CD4-positive, alpha-beta T cell treated with Interleukin-21 for 1 hour (primary cell): ENCODE measurements at places on chromosomes 13 and 19.

GRCh38 chr13:39803156-39803555 lies 147.7 kb downstream of the COG6 start:
- no peak for DNase-seq

DNA sequence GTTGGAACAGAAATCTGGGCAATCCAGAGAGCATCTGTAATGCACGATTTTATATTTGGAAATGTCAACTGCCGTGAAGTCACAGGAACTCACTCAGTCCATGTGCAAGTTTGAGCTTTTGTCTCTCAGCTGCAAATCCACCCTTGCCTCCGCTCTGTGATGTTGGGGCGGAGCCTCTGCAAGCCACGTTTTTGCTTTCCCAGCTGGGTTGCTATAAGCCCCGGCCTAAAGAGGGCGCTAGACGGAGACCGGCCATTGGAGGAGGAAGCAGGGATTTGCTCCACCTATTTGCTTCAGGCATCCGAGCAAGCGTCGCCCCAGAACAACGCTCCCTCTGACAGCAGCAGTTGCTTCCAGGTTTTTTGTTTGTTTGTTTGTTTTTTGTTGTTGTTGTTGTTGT lies 56.2 kb downstream of the TRPM4 start:
- DNase-seq, result no peak

- no peak for DNase-seq
Observed at GRCh38 chr13:33383724-33384577, 98.4 kb upstream of the STARD13 start.

DNA sequence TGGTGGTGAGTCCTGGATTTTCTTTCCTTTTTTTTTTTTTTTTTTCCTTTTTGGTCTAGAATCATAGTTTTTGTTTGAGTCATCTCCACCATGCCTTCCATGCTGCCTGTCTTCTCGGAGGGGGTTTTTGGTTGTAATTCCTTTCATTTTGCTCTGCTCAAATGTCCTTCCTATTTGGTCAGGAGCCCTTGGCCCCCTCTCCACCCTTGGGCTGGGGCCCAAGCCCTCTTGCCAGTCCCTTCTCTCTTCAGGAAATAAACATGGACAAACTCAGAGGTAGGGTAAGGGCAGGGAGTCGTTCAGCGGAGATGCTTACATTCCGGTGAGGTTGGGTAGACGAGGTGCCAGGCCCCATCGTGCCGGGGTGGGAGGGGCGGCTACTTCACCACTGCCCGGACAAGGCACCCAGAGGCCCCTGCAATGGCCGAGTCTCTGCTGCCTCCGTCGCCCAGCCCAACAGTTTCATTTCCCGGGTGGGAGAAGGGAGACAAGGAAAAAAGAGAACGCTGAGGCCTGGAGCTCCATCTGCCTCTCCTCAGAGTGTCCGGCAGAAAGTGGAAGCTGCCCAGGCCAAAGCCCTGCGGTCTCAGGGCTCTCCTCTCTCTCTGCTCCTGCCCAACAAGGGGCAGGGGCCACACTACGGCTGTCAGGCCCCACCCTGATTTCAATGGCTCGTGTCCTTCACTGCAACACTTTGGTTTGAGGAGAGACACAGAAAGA lies 12.7 kb downstream of the ZNF574 start:
- no peak for DNase-seq

- DNase-seq, result no peak
Observed at GRCh38 chr13:93539914-93540313, 313.3 kb downstream of the GPC6 start.

GRCh38 chr13:113785051-113786010 lies 26.3 kb downstream of the TMEM255B start:
- no peak for DNase-seq

GRCh38 chr13:110944121-110944967 lies 29.5 kb upstream of the ANKRD10 start:
- no peak for DNase-seq

- DNase-seq, result no peak
Observed at GRCh38 chr19:38904581-38905539, 5.1 kb downstream of the NFKBIB start.

- DNase-seq, result no peak
Observed at GRCh38 chr13:50894012-50894411, 15.6 kb upstream of the RNASEH2B start.

- no peak for DNase-seq
Observed at GRCh38 chr13:87810391-87810801, 139.2 kb downstream of the SLITRK5 start.

DNA sequence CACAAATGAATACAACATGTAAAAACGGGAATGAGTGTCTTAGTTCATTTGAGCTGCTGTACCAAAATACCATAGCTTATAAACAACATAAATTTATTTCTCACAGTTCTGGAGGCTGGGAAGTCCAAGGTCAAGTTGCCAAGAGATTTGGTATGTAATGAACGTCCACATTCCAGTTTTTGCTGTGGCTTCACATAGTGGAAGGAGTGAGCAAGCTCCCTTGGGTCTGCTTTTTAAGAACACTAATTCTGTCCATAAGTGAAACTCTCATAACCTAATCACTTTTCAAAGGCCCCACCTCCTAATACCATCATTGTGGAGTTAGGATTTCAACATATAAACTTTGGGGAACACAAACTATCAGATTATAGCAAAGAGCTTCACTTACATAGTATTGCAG lies 1189.6 kb downstream of the PCDH9 start:
- DNase-seq, result no peak

- DNase-seq, result no peak
Observed at GRCh38 chr19:5718037-5718578, 1.8 kb downstream of the LONP1 start.

GRCh38 chr19:45653634-45654033 lies 14.4 kb upstream of the GIPR start:
- DNase-seq, result no peak

- no peak for DNase-seq
Observed at GRCh38 chr13:114099191-114099590, 33.2 kb downstream of the RASA3 start.

DNA sequence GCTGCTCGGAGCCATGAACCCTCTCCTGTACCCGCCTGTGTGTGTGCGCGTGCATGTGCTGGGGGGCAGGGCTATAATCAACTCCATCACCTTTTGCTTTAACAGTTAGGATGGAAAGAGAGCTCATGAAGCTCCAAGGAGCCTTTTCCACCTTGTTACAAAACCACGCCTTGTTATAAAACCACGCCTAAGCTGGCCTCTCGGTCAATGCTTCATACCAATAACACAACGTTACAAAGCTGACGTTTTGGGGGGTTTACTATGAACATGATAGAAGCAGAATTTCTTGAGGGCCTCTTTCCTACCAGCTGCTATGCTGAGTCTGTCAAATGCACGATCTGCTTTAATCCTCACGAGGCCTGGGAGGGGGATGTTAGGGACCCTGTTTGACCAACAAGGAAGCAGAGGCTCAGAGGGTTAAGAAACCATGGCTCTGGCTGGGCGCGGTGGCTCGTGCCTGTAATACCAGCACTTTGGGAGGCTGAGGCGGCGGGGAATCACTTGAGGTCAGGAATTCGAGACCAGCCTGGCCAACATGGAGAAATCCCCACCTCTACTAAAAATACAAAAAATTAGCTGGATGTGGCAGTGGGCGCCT lies 11.9 kb downstream of the CAPS start:
- DNase-seq, result no peak

- DNase-seq, result no peak
Observed at GRCh38 chr19:48455908-48456562, 661 bp downstream of the KCNJ14 start.

DNA sequence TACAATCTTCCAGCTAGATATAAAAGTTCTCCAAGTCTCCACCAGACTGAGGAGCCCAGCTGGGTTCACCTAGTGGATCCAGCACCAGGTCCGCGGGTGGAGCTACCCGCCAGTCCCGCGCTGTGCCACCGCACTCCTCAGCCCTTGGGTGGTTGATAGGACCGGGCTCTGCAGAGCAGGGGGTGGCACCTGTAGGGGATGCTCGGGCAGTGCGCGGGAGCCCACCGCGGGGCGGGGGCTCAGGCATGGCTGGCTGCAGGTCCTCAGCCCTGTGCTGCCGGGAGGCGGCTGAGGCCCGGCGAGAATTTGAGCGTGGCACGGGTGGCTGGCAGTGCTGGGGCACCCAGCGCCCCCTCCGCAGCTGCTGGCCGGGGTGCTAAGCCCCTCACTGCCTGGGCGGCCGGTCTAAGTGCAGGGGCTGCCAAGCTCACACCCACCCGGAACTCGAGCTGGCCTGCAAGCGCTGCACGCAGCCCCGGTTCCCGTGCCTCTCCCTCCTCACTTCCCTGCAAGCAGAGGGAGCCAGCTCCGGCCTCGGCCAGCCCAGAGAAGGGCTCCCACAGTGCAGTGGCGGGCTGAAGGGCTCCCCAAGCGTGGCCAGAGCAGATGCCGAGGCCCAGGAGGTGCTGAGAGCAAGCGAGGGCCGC lies 542.8 kb upstream of the PCDH9 start:
- DNase-seq, result no peak

DNA sequence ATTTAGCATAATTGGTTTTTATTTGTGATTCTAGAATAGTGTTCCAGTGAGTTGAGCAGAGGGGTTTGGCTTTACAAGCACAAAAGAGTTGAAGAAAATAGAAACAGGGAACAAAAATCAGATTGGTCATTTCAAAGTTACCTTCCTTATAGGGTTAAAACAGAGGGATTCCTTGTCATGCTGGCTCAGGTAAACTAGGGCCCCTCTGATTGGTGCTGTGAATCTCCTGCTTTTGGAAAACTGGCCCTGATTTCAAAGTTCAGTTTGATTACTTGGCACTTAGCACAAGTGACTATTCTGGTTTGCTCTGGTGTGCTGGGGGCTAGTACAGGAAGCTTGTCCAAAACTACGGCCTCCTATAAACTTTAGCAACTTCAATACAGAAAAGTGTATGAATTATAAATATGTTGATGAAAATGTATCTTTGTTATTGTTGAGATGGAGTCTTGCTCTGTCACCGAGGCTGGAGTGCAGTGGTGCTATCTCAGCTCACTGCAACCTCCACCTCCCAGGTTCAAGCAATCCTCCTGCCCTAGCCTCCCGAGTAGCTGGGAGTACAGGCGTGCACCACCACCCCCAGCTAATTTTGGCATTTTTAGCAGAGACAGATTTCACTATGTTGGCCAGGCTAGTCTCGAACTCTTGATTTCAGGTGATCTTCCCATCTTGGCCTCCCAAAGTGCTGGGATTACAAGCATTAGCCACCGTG lies 1.9 kb upstream of the MRPS31 start:
- no peak for DNase-seq

GRCh38 chr13:50222569-50223332 lies 207.5 kb downstream of the KCNRG start:
- peak; percentile 48 for DNase-seq

- no peak for DNase-seq
Observed at GRCh38 chr19:12047868-12048267, 4.9 kb downstream of the ZNF878 start.

GRCh38 chr13:39341251-39341650 lies 261.7 kb downstream of the LHFPL6 start:
- no peak for DNase-seq

DNA sequence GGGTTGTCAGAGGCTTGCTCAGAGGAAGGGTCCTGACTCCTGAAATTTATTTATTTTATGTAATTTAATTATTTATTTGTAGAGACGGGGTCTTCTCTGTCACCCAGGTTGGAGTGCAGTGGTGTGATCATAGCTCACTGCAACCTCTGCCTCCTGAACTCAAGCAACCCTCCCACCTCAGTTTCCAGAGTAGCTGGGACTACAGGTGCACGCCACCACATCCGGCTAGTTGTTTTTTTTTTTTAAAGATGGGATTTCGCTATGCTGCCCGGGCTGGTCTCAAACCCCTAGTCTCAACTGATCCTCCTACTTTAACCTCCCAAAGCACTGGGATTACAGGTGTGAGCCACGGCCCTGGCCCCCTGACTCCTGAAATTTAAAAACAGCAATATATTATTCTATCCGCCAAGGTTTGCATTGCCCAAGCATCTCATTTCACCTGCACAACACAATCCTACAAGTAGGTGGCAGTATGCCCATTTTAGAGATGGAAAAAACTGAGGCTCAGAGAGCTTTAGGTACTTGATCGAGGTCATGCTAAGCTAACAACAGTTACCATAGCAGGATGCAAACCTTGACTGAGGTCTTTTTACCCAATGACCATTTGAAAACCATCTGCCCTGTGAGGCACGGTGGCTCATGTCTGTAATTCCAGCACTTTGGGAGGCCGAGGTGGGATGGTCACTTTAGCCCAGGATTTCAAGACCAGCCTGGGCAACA lies 18.1 kb downstream of the ARHGEF18 start:
- DNase-seq, result peak; percentile 58

DNA sequence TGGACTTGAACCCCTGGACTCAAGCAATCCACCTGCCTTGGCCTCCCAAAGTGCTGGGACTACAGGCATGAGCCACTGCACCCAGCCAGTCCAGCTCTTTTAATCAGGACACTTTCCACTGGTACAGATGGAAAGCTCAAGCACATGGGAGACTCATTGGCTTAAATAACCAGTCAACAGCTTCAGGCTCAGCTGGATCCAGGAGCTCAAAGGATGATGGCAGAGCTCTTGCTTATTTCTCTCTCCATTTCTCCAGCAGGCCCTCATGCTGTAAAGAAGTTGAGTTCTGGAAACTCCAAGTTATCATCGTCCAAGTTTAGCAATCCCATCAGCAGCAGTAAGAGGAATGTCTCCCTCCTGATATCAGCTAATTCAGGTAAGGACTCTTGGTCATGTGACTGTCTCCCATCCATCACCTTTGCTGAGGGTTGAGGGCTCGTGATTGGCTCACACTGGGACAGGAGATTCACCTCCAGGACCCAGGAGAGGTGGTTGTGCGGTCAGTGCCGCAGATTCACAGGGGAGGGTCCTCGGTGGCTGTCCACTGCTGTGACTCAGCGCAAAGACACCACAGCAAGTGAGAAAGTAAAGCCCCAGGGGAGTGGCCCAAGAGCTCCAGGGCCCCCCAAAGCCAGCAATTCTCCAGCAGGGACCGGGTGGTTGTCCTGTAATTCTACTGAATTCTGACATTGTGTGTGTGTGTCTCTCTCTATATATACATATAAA lies 5.1 kb downstream of the CCL25 start:
- DNase-seq, result no peak

DNA sequence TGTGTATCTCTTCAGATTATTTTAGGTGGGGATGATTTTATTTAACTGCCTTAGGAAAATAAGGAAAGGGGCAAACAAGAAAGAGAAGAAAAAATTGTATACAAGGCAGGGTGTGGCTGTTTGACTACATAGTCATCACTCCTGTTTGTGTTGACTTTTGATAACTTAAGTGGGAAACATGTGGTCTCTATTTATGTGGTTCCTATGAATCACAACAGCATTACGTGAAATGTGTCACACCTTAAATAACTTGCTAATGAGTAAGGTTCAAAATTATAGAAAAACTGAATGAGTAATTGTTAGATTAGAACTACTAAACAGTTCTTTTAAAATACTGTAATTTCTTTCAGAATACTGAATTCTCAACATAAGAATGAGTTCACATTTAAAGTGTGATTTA lies 69.3 kb downstream of the LMO7 start:
- DNase-seq, result no peak

GRCh38 chr19:31944326-31944725 lies 401.1 kb upstream of the ZNF507 start:
- no peak for DNase-seq

- DNase-seq, result no peak
Observed at GRCh38 chr13:110472904-110473563, 88.5 kb downstream of the RAB20 start.

- DNase-seq, result no peak
Observed at GRCh38 chr19:28619816-28620429, 593.0 kb downstream of the UQCRFS1 start.
